ENCODE measurements at places on chromosomes 6 and 20.

DNA sequence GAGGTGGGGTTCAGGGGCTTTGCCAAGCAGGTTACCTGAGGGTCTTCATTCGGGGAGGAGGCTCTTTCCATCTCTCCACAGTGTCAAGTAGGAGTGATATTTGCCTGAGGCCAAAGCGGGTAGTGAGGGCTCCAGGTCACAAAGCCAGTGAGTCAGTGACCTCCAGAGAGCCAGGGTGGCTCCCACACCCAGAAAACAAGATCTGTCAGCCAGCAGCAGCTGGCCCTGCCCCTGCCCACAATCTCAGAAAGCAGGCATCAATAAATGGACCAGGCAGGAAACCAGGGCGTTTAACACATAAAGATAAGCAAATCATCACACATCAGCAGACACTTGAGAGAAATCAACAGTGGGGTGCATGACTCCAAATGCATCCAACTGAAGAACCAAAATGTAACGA is 250.8 kb downstream of the CDH26 start:
- H3K4me3 ChIP-seq, result no peak overlapping the region
- peaks cover 3% of the 10 kb centered on the region for H3K36me3 ChIP-seq
- H3K27me3 ChIP-seq, result no peaks in the 10 kb centered on the region
- no peak for DNase-seq
- H3K27ac ChIP-seq, result no peak overlapping the region

GRCh38 chr20:35176132-35176531 is 4.3 kb downstream of the PROCR start:
- no peak for DNase-seq
- H3K27me3 ChIP-seq, result no peaks in the 10 kb centered on the region
- H3K27ac ChIP-seq, result no peak overlapping the region

DNA sequence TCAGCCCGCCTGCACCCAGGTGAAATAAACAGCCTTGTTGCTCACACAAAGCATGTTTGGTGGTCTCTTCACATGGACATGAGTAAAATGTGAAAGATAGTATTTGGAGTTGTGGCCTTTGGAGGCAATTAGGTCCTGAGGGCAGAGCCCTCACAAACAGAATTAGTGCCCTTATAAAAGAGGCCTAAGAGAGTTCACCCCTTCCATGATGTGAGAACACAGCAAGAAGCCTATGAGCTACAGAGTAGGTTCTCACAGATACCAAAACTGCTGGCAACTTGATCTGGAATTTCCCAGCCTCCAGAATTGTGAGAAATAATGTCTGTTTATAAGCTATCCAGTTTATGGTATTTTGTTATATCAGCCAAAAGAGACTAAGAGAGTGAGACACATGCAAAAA is 74.5 kb downstream of the TRDN start:
- H3K4me1 ChIP-seq, result no peaks in the 10 kb centered on the region
- no peak for DNase-seq
- H3K27ac ChIP-seq, result no peak overlapping the region

DNA sequence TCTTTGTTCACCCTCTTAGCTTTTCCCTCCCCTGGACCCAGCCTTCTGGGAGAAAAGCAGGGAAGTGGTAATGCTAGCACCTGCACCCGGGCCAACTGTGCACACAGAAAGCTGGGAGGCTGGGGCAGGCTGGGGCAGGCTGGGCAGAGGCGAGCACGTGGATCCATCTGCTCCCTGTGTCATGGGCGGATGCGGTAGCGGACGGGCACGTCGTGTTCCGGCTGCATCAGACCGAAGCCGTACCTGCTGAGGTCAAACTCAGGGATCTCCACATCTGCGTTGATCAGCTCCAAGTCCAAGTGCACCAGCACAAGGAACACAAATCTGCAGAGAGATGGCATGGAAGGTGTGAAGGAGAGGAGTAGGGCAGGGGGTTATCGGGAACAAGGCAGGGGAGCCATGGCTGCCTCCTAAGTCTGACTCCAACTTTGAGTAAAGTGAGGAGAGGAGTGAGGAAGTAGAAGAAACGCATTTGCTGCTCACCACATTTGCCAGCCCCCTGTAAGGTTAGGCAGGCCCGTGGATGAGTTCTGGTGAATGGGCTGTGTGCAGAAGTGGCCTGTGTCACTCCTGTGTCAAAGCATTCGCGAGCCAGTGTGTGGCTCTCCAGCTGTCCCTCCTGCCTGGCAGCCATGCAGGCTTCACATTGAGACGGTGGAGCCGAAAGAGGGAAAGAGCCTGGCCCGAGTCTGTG is 25.4 kb upstream of the KCNB1 start:
- H3K4me3 ChIP-seq, result no peak overlapping the region
- peaks cover 3% of the 10 kb centered on the region for H3K36me3 ChIP-seq
- DNase-seq, result no peak

- peaks cover 64% of the 10 kb centered on the region for H3K27me3 ChIP-seq
- no peaks in the 10 kb centered on the region for H3K36me3 ChIP-seq
Observed at GRCh38 chr6:87444362-87444761, 28.4 kb upstream of the SLC35A1 start.

- H3K4me1 ChIP-seq, result peaks cover 7% of the 10 kb centered on the region
- no peaks in the 10 kb centered on the region for H3K27me3 ChIP-seq
Observed at GRCh38 chr6:149806127-149806526, 56.6 kb downstream of the PCMT1 start.

- no peaks in the 10 kb centered on the region for H3K27me3 ChIP-seq
- no peak overlapping the region for H3K4me3 ChIP-seq
- no peak for DNase-seq
- H3K4me1 ChIP-seq, result peaks cover 15% of the 10 kb centered on the region
Observed at GRCh38 chr6:144161975-144162374, 11.7 kb downstream of the STX11 start.

DNA sequence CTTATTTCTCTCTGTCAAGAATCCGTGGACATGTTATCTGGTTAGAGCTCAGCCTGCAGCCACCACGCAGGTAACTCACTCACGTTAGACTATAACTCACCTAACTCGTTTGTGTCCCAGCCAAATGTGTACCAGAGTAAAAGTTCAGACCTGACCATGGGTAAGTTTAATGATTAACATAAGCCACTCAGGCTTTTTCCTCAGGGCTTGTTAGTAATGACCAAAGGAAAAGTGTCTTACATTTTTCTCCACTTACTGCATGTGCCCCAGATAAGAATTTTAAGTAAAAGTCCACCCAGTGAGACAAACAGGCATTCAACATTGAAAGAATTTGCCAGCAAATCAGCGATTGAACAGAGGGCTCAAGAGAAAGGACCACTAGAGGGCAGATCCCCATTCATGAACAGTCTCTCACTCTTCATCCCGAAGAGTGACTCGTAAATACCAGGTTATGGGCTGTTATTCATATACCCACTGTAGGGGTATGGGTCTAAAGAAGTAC is at the start of gene PKHD1:
Gene PKHD1 (minus strand): TSS at position 116 of the 502 bp plus-strand sequence. CDS start 2,680 bp downstream, outside the sequence.
- no peak within 1 kb of the TSS for H3K4me3 ChIP-seq
- no peaks in the 10 kb centered on the region for H3K36me3 ChIP-seq
- no peak within 1 kb of the TSS for H3K27ac ChIP-seq
- H3K4me1 ChIP-seq, result no peaks in the 10 kb centered on the region

GRCh38 chr6:117346142-117346930 is 79.4 kb downstream of the ROS1 start:
- no peak overlapping the region for H3K4me3 ChIP-seq
- no peak overlapping the region for H3K27ac ChIP-seq
- H3K27me3 ChIP-seq, result peaks cover 15% of the 10 kb centered on the region
- peaks cover 3% of the 10 kb centered on the region for H3K36me3 ChIP-seq
- peaks cover 3% of the 10 kb centered on the region for H3K4me1 ChIP-seq
- DNase-seq, result no peak

Measured in effector memory CD8-positive, alpha-beta T cell (primary cell).